ENCODE measurements at places on chromosomes 7 and 10.

DNA sequence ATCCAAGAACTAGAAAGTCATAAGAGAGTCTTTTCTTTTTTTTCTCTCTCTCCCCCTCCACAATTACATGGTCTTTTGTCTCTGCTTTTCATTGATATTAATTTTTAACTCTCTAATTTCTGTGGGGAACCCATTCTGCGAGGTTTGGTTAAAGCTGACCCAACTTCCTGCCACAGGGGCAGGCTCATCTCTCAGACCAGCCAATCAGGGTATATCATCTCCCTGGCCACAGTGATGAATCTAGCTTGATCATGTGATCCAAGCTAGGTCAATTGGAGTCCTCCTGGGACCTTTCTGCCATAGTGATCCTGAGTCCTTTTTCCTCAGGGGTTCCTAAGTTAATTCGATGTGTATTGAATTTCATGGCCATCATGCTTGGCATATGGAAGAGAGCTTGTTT lies 38.0 kb upstream of the TRUB1 start:
- no peak for DNase-seq

GRCh38 chr10:121522831-121523230 lies 75.4 kb downstream of the FGFR2 start:
- DNase-seq: no peak

DNA sequence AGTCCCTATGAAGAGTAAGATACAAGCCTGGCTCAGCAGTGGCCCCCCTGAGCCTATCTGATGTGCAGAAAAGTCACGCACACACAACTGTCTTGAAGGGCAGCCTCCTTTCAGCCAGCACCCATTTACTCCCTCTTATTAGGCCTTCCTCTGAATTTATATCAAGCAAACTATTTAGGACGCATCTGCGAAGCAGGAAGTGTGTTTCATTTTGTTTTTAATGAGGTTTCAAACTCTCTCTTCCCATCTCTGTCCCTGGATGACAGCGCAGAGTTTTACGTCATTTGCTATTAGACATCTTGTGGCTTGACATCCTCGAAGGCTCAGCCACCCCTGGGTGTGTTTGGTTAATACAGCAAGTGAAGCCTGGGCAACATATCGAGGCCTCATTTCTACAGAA lies 79.5 kb downstream of the CUX1 start:
- no peak for DNase-seq

GRCh38 chr10:94546049-94546900 lies 687 bp downstream of the HELLS start:
- peak; percentile 30 for DNase-seq

DNA sequence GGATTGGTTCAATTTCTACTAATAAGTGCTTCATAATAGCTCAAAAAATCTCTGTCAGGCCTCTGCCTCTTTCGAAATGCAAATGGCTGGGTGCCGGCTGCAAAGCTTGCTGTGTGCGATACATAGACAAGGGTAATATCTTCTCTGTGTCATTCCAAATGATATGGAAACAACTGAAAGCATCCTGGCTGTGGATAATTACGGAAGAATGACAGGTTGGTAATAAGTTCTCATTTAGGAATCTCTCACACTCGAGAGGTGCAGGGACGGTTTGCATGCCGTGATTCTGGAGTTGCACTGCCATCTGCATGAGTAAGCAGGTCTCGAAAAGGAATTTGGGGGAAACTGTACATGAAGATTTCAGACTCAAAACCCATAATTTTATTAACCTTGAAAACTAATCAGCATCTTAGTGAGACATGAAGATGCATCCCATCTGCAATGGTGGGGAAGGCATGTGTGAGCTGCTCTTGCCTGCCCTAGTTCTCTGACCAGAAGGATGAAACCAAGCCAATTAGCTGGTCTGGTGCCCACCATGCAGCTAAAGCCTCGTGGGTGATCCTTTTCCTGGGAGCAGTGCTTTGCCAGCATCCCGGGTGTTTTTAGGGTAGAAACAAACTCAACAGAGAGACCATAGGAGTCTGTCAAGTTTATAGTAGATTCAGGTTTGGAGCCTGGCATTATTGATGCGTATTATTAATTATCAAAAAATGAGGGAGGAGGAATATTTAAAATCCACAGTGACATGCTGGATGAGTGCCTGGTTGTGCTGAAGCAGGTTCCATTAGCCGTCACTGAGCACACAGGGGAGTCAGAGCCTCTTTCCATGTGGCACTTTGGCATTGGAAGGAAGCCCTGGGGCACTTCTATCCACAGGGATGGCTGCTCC lies 503.6 kb upstream of the MGMT start:
- DNase-seq: no peak

DNA sequence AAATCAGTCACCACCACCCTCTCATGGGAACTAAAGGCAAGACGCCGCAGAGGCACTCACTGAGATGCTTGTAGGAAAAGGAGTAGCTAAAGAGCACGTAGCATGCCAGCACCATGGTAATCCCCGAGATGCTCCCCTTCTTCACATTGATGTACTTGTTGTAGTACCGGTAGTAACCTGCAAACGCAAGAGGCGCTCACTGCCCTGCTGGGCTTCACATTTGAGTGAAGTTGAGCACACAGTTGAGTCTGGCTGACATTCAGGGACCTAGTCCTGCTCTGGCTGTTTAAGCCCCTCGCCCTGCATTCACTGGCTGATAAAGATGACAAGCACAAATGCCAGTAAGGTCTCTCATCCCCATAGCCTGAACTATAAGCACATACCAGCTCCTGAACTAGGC lies 6.9 kb downstream of the ATP5MF start:
- peak; percentile 20 for DNase-seq

DNA sequence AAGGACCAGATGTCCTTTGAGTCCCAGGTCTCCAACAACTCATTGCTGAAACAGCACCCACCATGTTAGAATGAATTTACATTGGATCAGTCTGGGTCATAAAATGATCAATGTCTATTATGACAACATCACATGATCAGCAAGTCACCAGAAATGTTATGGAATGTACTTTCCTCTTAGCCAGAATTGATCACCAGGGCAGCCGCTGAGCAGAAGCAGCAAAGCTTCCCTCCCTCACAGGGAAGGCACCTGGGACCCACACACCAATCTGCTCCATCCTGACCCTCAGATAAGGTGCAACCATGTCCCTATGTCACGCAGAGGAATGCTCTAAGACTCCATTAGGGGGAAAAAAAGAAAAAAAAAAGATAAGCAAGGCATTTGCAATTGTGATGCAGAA lies 30.0 kb downstream of the FGFR2 start:
- DNase-seq: no peak

GRCh38 chr10:124642088-124642710 lies 102.0 kb downstream of the FAM53B start:
- DNase-seq: no peak

DNA sequence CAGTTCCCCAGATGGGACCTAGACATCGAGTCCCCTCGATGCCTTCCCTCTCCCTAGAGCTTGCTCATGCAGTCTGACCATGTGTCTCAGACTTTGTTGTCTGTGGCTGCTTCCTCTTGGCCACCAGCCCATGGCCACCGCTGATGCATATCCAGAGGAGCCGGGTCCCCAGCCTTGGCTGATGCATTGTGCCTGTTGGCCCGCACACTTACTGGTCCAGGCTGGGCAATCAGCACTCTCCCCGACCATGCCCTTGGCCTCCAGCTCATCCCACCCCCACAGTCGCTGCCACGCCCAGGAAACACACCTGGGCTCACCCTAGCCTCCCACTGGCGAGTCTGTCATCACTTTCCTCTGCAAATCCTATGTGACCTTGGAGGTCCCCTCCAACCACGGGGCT lies 10.1 kb downstream of the NPC1L1 start:
- DNase-seq: peak; percentile 8

All from bronchial epithelial cell (primary cell).